Stimulated activated CD8-positive, alpha-beta memory T cell treated with anti-CD3 and anti-CD28 coated beads, Interleukin-7, amount 100 ng/mL, for 24 hours (primary cell): ENCODE measurements at places on chromosomes 11 and 22.

DNA sequence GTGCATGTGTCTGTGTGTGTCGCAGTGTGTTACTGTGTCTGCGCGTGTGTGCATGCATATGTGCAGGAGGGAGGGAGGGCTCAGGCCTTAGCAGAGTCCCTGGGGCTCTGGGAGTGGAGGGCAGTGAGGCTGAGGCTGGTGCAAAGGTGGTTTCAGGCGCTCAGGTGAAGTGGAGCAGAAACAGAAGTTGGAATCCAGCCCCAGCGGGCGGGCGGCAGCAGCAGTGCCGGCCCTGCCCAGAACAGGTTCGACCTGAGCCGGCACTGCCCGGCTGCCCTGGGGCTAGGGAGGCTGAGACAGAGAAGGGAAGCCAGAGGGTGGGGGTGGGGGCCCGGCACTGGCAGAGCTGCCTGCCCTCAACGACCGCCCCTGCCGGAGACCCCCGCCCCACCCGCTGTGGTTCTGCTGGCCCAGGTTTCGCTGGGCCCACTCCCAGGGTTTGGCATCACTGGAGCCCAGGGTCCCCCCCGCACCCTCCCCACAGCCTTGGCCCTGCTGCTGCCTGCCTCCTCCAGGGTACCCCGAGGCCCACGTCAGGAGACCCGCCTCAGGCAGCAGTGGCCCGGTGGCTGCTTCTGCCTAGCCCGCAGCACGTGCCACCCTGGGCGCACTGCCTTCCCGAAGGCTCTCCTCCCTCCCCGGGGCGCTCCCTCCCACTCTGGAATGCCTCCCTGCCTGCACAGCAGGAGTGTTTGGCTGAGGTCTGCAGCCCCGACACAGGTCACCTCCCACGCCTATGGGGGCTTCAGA lies 13.3 kb downstream of the ASCL2 start:
- no peak for DNase-seq

GRCh38 chr11:113547739-113548138 lies 72.5 kb upstream of the DRD2 start:
- DNase-seq: no peak

GRCh38 chr11:130442737-130443136 lies 5.7 kb upstream of the ADAMTS15 start:
- no peak for DNase-seq

DNA sequence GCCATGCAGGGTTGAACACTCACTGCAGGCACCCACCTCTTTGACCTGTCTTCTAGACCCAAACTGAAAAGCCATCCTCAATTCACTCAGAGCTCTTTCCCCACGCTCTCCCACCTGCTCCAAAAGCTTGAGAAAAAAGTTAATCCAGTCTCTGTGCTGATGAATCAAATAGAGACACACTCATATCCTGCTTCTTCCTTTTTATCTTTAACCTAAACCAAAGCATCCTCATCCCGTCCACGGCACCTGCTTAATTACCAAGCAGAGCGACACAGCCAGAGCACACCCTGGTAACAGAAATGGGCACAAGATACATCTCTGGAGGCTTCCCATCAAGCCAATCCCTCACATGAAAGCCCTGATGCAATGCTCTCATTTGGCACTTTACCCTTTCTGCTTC lies 102.6 kb downstream of the PLEKHA7 start:
- DNase-seq: no peak

- DNase-seq: no peak
Observed at GRCh38 chr11:117221775-117222517, 9.9 kb downstream of the PCSK7 start.

DNA sequence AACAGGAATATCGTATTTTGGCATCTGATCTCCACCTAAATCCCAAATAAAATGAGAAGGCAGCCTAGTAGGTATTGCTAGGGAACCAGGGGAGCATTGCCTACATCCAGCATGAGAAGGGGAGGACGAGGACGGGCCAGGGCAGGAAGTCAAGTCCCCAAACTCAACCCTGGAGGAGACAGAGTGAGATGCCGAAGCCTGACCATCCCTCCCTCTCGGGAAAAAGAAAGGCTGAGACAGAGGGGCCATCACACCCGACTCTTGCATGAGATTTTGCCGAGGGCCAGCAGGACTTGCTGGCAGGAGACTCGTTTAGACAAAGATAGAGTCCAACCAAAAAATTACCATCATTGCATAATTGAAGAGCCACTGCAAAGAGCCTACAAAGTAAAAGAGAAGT lies 50.2 kb upstream of the SPATA19 start:
- DNase-seq: no peak

- DNase-seq: no peak
Observed at GRCh38 chr22:48729499-48730171, 1098.0 kb downstream of the BRD1 start.

DNA sequence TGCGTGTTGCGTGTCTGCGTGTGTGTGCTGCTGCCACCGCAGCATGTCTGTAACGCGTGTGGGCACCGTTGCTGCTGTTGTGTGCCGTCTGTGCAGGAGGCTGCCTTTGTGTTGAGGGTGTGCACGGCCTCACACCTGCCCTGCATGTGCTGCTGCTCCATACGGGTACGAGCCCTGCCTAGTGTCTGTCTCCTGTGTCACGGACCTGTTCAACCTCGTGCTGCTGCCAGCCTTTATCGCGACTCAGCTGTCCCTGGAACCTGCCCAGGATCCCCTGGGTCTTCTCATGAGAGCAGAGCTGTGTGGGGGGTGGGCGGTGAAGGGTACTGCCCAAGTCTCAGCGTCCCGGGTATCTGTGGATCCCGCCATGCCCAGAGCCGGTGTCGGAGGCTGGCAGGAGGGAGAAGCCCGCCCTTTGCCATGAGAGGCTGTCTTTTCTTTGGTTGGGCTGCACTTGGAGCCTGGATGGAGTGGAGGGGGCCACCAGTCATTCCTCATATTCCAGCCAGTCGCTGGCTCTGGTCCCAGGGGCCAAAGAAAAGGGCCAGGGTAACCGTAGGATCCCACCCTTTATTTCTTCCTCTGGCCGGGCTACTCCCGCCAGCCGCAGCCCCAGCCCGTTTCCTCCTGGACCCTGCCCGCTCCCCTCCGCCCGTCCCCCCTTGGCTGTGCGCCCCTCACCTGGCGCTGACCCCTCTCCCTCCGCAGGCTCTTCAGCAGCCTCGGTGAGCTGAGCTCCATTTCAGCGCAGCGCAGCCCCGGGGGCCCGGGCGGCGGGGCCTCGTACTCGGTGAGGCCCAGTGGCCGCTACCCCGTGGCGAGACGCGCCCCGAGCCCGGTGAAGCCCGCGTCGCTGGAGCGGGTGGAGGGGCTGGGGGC lies 7.8 kb upstream of the ACR start:
- DNase-seq: no peak

DNA sequence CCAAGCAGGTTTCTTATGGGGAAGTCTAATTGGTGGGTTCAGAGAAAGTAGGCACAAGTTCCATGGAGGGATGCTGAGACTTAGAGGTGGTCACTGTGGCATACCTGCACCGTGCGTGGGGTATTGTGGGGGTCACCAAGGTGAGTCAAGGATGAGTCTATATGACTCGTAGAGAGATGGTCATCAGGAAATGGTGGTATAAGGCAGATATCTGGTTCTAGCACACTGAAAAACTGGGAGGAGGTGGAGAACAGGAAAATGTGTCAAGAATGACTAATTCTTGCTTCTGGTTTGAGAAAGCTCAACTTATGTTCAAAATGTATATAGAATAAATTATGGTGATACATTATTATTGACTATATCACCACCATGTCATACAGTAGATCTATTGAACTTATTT lies 258.1 kb downstream of the RAB38 start:
- DNase-seq: no peak

DNA sequence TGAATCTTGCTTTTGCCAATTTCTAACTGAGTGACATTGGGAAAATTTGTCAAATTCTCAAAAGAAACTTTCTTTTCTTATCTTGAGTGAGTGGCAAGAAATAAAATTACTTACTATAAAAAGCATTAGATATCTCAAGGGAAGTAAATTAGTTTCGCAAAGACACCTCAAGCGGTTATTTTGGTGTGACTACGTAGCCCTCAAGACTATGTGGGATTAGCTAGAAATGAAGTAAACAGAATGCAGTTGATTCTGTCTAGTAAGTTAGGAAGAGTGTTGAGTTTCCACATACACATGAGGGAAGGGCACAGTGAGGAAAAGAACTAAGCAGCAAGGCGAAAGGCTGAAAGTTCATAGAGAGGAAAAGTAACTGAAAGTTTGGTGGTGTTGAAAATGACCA lies 28.3 kb upstream of the MS4A6A start:
- no peak for DNase-seq

DNA sequence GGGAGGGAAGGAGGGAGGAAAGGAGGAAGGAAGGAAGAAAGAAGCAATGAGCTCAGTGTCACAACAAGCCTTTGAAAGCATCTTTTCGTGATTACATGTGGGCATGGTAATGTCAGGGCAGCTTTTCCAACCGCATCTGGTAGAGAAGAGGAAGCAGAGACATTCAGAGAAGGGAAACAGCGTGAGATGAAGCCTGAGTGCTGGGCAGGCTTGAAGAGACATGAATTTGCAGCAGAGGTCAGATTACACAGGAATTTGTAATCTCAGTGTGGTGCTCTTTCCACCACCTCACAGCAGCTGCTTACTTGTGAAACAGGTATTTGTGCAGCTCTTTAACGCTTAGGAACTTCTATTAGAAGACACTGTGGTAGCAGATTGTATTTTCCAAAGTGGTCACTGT lies 289.5 kb upstream of the C11orf87 start:
- DNase-seq: no peak

DNA sequence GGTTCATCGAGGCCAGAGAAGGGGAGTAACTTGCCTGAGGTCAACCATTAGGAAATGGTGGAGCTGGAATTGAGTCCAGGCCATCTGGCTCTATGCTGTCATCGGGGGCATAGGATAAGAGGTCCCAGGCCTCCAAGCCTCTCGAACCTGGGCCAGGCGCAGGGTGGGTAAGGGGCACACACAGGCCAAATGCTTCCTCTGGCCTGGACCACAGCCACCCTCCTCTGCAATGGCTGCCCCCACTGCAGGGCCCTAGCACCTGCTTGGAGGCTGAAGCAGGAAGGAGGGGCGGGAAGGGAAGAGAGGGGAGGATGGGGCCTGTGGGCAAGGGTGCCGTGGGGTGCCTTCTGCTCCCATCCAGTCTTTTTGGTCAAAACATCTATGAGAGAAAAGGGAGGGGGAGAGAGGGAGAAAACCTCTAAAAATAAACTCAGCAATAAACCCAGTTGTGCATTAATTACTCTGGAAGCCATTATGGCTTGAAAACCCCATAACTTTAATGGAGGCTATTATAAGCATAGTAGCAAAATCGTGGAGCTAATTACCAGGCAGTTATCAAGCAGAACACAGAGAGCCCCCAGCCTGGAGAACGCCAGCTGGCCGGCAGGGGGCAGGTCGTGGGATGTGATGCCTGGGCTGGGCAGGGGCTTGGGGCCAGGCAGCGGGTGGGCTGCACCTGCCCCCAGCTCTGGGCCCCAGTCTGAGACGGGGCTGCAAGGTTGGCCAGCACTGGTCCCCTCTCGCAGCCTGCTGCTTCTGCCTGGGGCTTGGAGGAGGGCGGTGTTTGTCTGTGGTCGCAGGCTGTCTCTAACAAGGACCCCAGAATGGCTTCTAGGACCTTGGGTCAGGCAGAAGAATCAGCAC lies 21.1 kb downstream of the B3GAT1 start:
- no peak for DNase-seq

- DNase-seq: no peak
Observed at GRCh38 chr11:112185883-112186282, 10.6 kb downstream of the BCO2 start.

DNA sequence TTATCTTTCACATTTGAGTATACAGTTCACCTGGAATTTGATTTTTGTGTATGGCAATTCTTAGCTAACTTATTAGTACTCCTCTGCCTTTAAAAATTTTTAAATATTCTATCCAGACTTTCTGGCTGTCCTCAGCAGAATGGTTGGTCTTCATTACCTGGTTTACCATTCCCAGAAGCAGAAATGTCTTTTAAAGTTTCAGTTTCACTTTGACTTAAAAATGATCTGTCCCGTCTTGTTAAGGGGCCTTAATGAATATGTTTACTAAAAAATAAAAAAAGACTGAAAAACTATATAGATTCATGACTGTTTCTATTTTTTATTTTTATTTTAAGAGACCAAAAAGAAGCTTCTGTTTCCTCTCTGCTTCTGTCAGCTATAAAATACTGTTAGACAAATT lies 70.5 kb upstream of the TNRC6B start:
- DNase-seq: no peak

DNA sequence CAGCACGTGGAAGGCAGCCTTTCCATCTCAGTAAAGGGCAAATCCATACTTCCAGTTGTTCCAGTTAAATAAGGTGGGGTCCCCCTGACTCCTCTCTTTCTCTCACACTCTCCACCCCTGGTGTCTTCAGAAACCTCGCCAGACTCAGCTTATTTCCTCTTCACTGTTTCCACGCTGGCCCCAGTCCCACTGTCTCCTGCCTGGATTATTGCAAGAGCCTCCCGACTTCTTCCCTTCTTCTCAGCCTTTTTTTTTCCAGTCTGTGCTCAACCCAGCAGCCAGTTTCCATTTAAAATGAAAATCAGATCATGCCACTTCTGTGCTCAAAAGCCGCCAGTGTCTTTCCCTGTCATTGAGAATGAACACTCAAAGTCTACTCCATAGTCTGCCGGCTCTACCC lies 131.4 kb downstream of the PKNOX2 start:
- no peak for DNase-seq

DNA sequence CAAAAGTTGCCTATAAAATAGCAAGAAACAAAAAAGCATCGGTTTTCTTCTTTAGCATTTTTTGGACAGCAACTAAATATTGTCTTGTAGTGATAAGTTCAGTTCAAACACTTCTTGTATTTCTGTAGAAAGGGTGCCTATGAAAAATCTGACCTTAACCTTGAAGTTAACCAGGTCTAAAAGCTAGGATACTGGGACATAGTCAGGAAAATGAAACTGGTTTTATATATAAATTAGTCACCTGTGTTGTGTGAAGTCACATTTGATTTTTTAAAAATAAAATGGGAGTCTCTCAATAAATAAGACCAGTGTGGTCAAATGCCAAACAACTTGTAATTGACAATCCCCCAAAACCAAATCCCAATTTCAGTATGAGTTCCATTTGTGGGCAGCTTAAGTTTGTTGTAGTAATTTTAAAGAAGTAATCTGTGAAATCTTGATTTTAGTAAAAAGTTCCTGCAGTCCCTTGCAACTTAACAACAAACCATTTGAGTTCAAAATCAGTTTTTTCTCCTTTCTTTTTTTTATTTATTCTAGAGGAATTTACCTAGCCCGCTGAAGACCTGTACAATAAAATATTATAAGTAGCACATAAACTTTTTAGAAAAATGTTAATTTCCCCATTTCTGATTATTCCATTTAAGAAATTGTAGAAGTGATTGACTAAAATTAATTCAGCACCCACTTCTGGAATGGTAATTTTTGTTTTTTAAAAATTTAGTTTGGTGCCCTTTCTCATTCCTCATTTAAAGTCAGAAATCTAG lies 84.5 kb upstream of the PPARA start:
- no peak for DNase-seq

DNA sequence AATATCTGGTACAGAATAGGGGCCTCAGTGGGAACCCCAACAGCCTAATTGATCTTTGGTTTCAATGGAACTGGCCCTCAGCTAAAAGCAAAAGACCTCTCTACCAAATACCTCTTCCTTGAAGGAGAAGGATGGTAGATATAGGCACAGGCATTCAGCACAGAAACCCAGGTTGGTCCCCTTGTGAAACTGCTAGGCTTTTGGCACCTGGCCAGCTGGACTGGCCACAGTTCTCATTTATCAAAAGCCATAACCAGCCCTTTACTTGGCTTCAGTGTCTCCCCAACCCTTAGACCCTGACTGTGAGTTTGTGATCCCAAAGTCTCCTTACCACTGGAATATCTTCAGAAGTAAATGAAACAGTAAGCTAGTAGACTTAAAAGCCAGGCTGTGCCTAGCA lies 152.9 kb downstream of the TENM4 start:
- DNase-seq: no peak

GRCh38 chr11:87401653-87402052 lies 363.9 kb downstream of the TMEM135 start:
- no peak for DNase-seq
